Nephron progenitor cell (in vitro differentiated cells): ENCODE measurements at places on chromosomes 1 and 21.
A peak's percentile ranks its signal among the peaks of the same experiment; 100 is the strongest.

GRCh38 chr1:92482665-92483609, 3.8 kb downstream of the GFI1 start:
- DNase-seq, result peak; percentile 34

DNA sequence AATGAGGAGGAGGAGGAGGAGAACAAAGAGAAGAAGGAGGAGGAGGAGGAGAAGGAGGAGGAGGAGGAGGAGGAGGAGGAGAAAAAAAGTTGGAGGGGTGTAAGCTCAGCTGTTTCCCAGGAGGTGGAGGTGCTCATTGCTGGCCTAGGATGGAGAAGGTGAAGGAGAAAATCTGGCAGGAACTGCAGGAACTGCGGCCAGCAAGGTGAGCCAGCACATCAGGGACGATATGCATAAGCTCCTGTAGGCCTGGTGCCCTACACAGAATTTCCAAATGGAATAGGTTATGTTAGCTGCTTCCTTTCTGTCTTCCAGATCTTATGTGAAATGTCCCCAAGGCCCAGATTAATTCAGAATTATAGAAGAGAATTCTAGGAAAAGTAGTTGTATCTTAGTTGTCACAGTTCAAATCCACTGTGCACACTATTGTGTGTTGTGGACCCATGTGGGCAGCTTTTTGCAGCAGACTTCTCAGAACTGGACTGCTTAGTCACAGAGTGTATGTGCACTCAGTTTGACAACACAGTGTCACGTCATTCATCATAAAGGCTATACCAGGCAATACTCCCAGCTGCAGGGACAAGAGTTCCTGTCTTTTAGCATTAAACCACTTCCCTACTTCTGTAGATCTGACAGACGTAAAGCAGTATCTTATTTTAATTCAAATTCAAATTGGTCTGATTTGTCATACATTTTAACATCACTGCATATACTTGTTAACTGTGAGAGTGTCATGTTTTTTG, 303.7 kb downstream of the HLX start:
- no peak for DNase-seq

GRCh38 chr1:39501666-39502065, 10.2 kb downstream of the BMP8A start:
- no peak for DNase-seq

DNA sequence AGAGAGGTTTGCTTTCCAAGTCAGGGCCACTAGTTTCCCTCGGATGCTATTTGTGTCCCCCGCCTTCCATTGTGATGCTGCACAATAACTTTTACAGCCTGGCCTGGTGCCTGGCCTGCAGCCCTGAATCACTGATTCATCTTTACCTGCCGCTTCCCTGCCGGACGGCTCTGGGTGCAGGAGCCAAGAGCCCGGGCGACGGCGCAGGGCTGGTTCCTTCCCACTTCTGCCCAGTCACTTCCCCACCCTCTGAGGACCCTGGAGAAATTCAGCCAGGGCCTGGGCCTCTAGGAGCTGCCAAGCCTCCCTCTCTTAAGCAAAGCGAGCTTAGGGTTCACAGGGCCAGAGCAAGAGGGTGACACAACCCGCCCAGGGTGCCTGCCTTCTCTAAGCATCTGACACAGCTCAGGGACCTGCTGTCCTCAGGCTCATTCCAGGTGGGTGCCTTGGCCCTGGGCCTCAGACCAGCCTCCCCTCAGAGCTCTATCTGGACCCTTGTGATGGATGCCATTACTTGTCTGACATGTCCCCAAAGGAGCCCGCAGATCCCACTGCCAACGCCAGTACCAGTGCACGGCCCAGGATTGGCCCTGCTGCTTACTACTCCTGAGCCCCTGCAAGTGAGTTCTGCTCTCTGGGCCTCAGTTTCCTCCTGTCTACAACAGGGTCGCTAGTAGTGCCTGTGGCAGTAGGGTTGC, 381.0 kb upstream of the VAMP3 start:
- no peak for DNase-seq

- DNase-seq, result no peak
Observed at GRCh38 chr1:145992958-145993617, 3.3 kb downstream of the TXNIP start.

GRCh38 chr21:37686991-37687810, 229.1 kb downstream of the KCNJ6 start:
- DNase-seq, result no peak

- DNase-seq, result no peak
Observed at GRCh38 chr1:109402025-109402424, 4.3 kb upstream of the SORT1 start.

DNA sequence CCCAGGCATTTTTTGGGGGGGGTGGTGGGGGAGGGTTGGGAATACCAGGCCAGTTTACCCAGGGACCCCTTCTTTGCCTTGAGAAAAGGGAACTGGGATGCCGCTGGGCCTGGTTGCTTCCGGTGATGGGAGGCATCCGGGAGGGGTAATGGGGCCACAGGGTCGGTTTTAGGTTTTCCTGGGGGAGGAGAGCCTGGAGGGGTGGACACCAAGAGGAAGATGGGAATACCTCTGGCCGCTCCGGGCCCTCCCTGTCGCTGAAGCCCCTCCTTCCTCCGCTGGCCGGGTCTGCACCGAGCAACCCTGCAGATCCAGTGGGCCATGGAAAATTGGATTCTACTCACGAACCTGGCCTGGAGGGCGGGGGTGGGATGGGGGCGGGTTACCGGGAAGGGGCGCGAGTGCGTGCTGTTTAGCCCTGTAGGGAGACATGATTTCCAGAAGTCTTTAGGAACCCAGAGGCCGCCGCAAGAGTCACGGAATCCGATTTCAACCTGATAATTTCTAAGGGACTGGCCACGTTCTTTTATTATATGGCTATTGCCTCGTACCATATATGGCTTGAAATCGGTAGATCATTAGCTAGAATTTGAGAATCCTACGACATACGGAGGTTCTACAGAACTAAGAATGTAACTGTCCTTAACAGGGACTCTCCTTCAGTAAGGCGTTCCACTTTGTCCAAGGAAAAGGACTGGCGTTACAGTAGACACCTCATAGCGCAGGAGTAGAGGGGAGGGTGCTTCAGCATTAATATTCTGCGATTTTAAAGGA, 749 bp downstream of the AKIRIN1 start:
- DNase-seq, result peak; percentile 60

- DNase-seq, result no peak
Observed at GRCh38 chr21:15430577-15430976, 299.2 kb upstream of the USP25 start.

- no peak for DNase-seq
Observed at GRCh38 chr1:210516092-210516656, 187.5 kb downstream of the HHAT start.

DNA sequence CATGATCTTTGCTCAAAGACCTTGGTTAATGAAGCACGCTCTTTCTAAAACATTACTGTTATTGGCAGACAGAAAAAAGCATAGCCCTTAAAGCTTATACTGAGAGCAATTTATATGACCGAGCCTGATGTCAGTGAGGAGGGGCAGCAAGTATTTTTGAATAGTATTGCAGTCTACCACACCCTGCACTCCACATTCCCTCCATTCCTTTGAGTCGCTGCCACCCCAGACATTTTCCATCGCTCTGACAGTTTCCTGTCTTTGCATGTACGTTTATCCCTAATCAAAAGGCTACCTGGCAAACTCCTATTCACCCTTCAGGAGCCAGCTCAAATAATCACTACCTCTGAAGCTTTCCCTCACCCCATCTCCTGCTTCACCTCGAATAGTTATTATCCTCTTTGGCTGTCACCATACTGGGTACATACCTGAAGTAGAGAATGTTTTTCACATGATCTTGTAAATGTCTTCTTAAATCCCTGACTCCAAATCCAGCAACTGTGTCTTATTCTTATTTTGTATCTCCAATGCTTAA, 5.5 kb upstream of the JUN start:
- no peak for DNase-seq

DNA sequence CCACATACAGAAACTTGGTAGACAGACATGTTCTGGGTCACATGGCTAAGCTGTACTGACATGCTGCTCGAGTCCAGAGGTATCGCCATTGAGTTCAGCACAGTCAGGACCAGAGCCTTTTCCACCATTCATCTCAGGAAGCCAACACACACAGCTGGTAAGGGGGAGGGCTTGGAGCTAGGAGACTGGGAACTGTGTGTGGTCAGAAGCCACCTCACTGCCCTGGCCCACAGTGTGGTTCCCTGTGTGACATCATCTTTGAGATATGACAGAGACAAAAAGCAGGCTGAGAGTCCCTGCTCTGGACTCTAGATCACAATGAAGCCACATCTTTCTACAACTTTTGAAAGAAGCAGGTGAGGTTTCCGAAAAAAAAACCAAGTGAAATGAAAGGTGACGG, 107.2 kb downstream of the SIM2 start:
- no peak for DNase-seq

GRCh38 chr1:10745383-10745782, 51.1 kb downstream of the CASZ1 start:
- DNase-seq, result no peak

- DNase-seq, result no peak
Observed at GRCh38 chr1:13523780-13524477, 10.1 kb upstream of the LRRC38 start.

- no peak for DNase-seq
Observed at GRCh38 chr1:53264048-53264447, 25.7 kb upstream of the MAGOH start.

GRCh38 chr1:208178091-208178529, 66.1 kb downstream of the PLXNA2 start:
- DNase-seq, result no peak

DNA sequence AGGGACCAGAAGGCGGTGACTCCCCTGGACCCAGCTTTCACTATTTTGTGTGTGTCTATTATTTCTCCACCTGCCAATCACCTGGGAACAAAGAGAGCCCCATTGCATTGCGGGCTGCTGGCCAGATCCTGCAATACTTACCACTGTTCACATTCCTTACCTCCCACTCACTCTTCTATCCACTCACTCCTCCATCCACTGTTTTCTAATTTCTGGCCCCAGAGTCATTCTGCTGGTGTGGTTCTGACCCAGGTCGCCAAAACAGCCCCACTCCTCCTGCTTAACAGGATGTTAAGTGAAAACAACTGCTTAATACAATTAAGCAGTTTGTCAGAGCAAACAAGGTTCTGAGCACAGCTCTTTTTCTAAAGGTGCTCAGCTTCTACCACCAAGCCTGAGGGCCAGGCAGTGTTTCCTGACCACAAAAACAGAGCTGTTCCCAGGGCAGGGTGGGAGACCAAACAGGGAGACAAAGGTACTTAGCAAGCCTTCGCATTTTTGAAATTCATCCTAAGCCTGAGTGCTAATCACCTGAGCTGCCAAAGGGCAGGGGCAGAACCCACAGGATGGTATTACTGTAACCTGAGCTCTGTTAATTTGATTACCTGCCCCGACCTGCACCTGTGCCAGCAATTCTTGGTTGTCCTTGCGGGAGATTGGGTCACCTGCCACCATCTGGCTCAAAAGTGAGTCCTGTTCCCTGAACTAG, 38.5 kb upstream of the EFCAB14 start:
- no peak for DNase-seq

GRCh38 chr21:38183961-38184360, 72.8 kb upstream of the KCNJ15 start:
- no peak for DNase-seq

GRCh38 chr21:44494956-44495355, 39.6 kb downstream of the LRRC3 start:
- DNase-seq, result no peak

- no peak for DNase-seq
Observed at GRCh38 chr1:34642679-34643078, 112.2 kb upstream of the GJB5 start.

DNA sequence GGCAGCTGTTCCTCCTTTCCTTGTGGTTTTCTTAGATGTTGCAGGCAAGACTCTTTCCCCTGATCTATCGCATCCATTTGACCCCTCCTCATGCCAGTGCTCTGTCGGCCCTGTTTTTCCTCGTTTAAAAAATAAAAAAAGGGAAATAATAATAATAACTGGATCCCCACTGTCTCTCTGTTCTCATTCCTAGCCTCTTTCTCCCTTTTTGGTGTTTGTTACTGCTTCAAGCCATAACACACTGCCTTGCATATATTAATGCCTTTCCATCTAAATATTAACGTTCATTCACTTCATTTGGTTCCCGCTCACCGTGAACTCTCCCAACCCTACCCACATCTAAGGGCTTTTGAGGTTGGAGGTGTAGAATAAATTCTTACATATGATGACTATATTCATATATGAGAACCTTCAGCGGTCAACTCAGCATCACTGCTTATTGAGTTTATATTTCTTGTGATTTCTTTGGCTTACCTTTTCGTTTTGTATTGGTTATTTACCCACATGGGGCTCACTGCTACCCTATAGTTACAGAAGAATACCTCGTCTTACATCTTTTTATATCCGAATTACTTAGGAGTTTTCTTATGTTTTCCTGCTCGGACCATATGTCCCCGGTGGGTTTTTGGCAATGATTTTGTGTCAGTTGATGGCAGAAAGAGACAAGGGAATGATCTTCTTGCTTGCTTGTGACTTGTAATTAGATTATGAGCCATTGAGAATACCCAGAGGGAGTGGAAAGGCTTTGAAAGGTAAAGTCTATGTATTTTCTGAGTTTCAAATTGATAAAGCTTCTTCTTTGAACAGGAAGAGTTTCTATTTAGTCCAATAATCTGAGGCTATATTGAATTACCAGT, 805 bp downstream of the ATG4C start:
- DNase-seq, result no peak

DNA sequence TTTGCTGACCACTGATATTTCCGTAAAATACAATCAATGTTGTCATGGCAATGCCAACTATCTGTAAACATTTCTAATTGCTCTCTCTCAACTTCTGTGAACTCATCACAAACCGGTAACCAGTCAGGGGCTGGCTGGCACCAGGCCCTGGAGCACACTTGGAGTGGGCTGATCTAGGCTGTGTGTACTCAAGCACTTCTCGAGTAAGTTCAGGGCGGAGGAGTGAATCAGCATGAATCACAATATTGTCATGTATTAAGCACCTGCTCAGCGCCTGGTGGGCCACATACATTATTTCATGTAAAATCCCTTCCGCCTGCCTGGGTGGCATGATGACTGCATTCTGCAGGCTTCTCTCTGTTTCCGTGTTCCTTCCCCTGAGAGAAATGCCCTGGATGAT, 212.4 kb downstream of the FOXD2 start:
- DNase-seq, result no peak

DNA sequence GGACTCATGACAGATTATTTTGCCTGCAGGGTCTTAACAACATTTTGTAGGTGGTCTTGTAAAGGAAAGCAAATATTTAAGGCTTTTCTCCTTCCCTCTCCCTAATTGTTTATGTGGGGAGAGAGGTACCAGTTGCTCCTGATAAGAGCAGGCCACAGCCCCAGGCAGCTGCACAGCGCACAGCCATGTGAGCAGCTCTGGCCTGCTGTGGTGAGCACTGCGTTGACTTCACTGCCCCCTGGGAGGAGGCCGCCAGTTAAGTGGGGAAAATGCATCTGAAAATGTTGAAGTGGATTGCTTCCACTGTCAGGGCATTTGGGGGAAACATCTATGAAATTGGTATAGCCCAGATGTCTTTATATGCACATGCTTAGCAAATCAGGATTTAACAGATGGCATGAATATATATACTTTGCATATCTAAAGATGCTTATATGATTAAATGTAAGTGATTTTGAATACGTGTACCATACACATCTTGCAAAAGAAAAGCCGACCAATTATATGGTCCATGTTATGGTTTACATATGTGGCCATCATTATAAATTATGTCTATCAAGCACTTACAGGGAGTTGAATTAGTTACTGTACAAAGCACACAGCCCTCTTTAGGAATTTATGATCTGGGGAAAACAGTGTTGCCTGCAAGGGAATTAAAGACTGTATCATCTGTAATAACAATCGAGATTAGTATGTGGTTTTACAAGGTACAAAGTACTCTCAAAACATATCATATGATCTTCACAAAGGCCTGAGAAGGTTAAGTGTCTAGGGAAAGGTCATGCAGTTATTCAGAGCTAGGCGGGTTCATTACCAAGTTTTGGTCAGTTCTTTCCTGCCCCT, 132.1 kb downstream of the RHOU start:
- DNase-seq, result no peak

GRCh38 chr1:9068981-9069325, 482 bp downstream of the SLC2A5 start:
- DNase-seq, result no peak
